Left colon (tissue), 2 donors: ENCODE measurements at places on chromosomes 6 and 20. TPM values are rescaled to one million over a fixed set of nuclear protein-coding genes. Genes with fewer than 3 reads are reported as not detected.

WFDC5 gene
- total RNA-seq: not detected

DACT2 gene
- 2.5 TPM for total RNA-seq

ASIP gene
- not detected for total RNA-seq

BCAS1 gene
- total RNA-seq: 149 TPM

SIRPB2 gene
- 2.4 TPM for total RNA-seq

SEMG1 gene
- 0.21 TPM for total RNA-seq

TMEM242 gene
- 11.5 TPM for total RNA-seq

ZSCAN23 gene
- 1.2 TPM for total RNA-seq

BMP2 gene
- 37.1 TPM for total RNA-seq

ZSCAN16 gene
- 8.6 TPM for total RNA-seq
